ENCODE measurements at places on chromosomes 3 and 15.

DNA sequence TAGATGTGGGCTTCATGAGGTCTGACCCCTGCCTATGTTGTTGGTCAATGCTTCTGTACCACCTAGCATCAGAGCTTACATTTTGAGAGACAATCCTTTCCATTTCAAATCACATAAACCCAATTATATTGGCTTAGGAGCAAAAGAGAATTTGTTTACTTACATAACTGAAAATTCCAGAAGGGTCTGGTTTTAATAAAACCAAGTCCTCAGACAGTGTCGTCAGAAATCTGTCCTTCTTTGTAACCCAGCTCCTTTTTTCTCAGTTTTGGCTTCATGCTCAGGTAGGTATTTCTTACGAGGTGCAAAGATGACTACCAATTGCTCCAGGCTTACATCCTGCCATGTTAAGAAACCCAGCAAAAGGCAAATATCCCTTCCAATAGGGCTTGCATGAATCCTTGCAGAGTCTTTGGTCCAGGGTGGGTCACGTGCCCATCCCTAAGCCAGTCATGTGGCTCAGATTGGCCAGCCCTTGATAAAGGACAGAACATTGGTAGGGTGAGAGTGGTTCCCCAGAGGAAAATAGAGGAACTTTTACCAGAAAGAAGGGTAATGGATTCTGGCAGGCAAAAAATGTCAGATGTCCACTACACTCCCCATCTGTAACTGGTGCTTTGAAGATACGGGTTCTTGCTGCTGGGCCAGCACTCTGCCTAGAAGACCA, 50.2 kb upstream of the VILL start:
- DNase-seq = no peak

- no peak for DNase-seq
These were observed 27.4 kb downstream of the CALML4 start for GRCh38 chr15:68177742-68178141.

- no peak for DNase-seq
These were observed 234.7 kb upstream of the ZPLD1 start for GRCh38 chr3:102200126-102200525.

- no peak for DNase-seq
These were observed 36.5 kb downstream of the TGFBR2 start for GRCh38 chr3:30642849-30643361.

Data from central memory CD4-positive, alpha-beta T cell (primary cell).